ENCODE measurements at places on chromosomes 5 and 9.

DNA sequence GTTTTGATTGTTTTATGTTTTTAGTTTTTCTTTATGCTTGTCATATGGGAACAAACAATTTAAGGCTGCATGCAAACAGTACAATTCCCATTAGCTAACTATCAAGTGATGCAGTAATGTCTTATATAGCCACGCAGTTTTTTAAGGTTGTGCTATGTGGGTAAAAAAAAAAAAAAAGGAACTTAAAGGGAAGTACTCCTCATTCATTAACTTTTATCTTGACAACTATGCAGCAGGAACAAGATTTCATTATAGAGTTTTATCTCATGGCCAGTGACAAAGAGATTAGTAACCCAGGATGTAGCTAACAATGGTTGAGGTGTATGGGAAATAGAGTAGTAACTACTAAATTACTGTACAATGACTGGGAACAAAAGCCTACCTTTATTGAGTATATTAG lies 1008.2 kb upstream of the CDH9 start:
- no peak for DNase-seq

GRCh38 chr5:2892466-2893000 lies 141.1 kb upstream of the IRX2 start:
- no peak for DNase-seq

DNA sequence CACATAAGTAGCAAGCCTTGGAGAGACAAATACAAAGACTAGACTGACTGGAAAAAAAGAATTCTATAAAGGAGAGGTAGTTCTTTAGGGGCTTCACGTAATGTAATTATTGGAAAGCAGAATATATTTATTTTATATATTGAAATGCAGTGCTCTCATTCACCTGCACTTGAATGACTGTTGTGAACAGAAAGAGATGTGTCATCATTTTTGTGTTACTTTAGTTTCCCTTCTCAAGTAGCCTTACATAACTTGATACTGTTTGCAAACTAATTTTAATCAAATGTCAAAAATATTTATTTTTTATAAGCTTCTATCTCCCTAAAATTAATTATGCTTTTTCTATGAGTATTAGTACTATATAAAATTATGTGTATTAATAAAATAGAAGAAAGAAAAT lies 691.1 kb upstream of the FTMT start:
- no peak for DNase-seq

- DNase-seq: peak; percentile 76
These were observed 37.3 kb downstream of the SEC61B start for GRCh38 chr9:99259231-99259918.

DNA sequence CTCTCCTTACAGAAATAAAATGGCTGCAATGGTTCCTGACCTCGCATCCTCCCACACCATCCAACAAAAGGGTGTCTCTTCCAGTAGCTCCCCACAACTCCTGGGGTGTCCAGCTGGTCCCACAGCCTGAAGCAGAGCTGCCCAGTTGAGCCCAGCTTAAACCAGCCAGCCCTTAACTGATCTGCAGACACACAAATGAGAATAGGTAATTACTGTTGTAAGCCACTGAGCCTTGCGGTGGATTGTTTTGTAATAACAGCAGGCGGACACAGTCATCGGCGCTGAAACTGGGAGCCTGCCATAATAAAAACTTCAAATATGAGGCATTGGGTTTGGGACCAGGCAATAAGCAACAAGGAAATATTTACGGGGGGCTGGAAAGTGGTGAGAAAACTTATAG lies 10.4 kb upstream of the ZBTB43 start:
- DNase-seq: no peak

DNA sequence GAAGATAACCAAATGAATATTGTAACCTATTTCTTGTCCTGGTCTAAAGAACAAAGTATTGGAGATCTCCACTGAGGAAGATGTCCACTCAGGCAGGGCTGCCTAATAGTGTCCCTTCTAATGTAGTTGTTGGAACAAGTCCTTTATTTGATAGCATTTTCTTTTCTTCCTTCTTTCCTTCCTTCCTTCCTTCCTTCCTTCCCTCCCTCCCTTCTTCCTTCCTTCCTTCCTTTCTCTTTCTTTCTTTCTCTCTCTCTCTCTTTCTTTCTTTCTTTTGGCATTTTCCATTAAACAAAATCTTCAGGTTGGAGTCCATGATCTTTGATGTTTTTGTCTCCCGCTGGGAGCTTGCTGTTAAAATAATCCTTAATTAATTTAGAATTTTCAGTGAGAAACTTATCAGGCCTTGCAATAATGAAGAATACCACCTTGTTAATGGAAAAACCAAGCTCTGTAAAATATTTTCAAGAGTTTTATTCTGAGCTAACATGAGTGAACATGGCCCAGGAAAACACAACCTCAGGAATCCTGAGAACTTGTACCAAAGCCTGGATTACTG lies 43.5 kb upstream of the TENT2 start:
- no peak for DNase-seq

DNA sequence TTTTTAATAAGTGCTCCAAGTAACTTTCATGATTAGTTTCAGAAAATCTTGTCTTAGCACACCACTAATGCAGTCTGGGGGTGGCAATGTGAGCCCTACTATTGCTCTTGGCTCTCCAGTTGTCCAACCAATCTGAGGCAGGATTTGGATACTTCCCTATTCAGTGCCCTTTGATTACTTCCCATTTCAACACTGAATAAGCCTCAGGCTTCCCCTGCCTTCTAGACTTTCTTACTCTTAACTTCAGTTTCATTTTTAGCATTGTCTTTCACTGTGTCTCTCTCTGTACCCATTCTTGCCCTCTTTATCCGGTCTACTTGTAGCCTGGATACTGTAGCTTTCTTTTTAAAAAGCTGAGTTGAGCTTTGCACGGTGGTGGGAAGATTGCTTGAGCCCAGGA lies 186.1 kb downstream of the C9orf152 start:
- DNase-seq: no peak

GRCh38 chr5:42640835-42641234 lies 115.8 kb upstream of the CCDC152 start:
- DNase-seq: no peak

DNA sequence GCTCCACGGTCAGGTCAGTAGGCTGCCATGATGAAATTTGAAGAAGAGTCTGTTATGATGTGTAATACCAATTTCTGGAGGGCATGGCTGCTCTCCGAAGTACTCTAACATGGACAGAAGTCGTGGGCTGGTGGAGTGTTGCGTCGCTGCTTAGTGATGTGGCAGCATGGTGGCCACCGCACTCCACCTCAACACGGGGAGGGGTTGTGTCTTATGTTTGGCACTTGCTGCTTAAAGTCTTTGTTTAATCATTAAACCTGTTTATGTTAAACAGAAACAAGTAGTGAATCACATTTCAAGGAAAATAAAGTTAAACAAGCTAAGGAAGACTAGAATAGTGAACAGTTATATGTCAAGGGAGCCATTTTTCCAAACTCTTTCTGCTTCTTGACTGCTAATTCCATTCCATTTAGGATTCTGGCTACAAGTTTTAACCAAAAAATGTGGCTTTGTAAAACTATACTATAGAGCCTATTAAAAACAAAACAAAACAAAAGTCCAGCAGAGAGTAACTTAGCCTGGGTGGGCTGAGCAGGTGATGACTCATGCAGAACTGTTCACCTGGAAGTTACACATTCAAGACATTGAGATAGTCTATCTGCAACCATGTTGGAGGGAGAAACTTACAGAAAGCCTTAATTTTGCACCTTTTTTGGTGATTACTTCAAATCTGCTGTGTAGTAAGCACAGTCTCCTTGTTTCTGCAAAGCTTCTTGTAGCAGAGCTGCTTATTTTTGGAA lies 9.5 kb downstream of the HABP4 start:
- DNase-seq: no peak

GRCh38 chr5:113071401-113071800 lies 94.8 kb downstream of the DCP2 start:
- no peak for DNase-seq

DNA sequence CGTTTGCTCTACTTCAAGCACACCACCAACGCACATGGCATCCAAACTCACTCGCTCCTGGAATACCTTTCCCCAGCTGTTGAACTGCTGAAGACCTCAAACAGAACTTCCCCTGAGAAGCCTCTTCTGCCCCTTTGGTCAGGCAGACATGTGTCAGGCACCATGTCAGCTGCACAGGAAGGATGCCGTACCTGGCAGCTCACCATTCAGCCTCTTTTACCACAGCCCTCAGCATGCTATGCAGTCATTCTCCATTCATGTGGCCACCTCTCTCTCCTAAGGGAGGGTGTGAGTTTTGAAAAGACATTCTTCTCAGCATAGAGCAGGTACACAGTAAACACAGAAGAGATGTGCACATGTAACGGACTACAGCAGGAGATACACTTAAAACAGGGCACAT lies 14.2 kb downstream of the IL4 start:
- no peak for DNase-seq

- no peak for DNase-seq
These were observed 294.0 kb downstream of the EFNA5 start for GRCh38 chr5:107376546-107377276.

DNA sequence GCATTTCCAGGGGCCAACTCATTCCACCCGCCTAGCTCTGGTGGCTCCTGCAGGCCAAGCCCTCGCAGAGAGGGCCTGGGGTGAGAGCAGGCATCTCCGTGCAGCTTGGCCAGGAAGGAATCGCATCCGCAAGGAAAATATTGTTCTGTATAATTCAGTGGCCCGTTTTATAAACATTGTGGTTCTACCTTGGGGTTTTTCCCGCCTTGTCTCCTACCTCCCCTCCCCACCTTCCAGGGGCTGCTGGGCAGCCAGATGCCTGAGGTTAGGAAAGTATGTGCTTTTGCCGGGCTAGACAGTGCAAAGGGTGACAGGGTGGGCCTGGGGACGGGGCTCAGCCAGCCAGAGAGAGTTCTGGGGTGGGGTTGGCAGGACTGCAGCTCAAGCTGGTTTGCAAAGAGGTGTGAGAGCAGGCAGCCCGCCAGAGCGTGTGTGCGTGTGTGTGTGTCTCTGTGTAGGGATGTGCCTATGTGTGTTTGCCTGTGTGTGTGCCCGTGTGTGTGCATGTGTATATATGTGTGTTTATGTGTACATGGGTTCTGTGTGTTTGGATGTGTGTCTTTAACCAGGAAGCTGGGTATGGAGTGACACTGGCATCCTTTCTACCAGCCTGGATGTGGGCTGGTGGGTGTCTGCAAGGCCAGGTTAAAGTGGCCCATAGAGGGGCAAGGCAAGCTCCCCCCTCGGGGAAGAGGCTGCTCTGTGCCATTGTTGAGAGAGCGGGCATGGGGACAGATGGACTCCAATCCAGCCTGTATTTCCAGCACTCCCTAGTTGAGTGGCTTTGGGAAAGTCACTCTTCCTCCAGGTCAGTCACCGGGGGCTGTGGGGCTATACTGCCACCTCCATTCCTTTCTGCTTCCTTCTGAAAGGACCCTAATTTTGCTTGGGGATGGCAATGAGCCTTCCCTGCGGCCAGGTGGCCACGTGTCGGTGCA lies 10.6 kb upstream of the SLC2A6 start:
- no peak for DNase-seq

- peak; percentile 20 for DNase-seq
These were observed 66.8 kb downstream of the ARL15 start for GRCh38 chr5:54243483-54244080.

DNA sequence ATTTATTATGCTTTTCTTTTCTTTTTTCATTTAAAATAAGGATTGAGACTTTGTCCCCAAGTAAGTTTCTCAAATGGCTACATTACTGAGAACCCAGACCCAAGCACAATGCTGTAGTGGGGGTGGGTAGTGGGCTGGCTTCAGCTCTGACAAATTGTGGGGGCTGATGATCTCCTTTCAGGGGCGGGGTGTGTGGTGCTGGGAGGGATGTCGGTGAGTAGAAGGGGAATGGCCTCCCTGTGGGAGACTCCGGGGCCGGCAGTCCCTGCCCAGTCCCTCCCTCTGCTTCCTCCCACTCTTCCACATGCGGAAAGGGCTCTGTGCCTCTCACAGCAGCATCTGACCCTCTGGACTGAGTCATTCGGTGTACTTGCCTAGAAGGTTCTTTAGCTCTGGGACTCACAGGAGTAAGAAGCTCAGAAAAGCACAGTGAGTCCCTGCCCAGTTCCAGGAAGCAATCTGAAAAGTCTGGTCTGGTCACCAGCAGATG lies 14.3 kb downstream of the CD180 start:
- DNase-seq: no peak

GRCh38 chr9:80615964-80616363 lies 1044.2 kb downstream of the TLE4 start:
- DNase-seq: no peak

- no peak for DNase-seq
These were observed 4.2 kb downstream of the KCNIP1 start for GRCh38 chr5:170508036-170508435.

DNA sequence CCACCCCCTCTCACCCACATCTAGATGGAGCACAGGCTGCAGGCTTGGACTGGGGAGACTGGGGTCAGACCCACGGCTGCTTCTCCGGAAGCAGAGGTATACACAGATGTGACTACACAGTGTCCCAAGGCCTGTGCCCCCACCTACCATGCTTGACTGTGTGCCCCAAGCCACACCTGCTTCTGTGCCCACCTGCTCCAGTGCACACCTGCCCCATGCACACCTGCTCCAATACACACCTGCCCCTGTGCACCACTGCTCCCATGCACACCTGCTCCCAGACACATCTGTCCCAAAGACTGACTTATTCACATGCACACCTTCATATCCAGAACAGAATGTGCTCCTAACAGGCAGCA lies 5.5 kb upstream of the COL5A1 start:
- DNase-seq: no peak

DNA sequence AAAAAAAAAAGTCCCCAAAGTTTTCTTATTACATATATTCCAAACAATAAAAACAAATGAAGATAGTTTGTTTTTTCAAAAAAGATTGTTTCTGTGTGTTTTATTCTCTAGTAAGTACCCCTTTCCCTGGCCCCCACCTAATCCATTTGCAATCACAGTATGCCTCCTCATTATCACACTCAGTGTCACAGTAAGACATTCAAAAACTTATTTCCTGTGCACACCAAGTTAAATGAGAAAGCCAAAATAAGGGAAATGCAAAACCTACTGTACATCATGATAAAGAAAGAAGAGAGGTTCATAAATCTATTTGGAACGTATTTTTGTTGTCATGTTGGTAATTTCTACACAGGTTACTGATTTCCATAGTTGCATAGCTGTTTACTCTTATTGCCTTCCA lies 62.3 kb downstream of the ST8SIA4 start:
- no peak for DNase-seq

- DNase-seq: no peak
These were observed 45.1 kb upstream of the DAB2 start for GRCh38 chr5:39469777-39470415.

- no peak for DNase-seq
These were observed 156.2 kb upstream of the S1PR3 start for GRCh38 chr9:88835038-88835466.

Measured in retina (tissue), 1 donor.